ENCODE measurements at places on chromosomes 11 and 22. TPM values are rescaled to one million over a fixed set of nuclear protein-coding genes. Genes with fewer than 3 reads are reported as not detected.

The EIF3M gene
- total RNA-seq: 599 TPM

The UBE4A gene
- 39.3 TPM for total RNA-seq

The C1QTNF4 gene
- total RNA-seq: 3.1 TPM

DNA sequence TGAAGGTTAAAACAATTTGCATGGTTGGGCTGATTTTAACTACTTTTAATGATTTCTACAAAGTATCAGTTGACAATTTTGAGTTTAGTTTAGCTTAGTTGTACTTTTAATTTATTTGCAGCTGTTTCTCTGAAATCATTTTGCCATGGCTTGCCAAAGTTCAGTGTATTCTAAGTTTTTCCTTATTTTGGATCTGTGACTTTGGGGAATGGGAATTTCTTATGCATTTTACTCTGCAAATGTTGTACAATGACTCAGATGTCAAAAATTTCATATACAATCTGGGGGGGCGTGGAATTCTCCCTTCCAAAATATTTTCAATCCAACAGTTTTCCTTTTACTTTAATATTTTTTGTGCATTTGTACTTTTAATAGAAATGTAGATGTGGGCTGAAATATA, 8.9 kb upstream of the DCHS1 start:
- no peak for DNase-seq

DNA sequence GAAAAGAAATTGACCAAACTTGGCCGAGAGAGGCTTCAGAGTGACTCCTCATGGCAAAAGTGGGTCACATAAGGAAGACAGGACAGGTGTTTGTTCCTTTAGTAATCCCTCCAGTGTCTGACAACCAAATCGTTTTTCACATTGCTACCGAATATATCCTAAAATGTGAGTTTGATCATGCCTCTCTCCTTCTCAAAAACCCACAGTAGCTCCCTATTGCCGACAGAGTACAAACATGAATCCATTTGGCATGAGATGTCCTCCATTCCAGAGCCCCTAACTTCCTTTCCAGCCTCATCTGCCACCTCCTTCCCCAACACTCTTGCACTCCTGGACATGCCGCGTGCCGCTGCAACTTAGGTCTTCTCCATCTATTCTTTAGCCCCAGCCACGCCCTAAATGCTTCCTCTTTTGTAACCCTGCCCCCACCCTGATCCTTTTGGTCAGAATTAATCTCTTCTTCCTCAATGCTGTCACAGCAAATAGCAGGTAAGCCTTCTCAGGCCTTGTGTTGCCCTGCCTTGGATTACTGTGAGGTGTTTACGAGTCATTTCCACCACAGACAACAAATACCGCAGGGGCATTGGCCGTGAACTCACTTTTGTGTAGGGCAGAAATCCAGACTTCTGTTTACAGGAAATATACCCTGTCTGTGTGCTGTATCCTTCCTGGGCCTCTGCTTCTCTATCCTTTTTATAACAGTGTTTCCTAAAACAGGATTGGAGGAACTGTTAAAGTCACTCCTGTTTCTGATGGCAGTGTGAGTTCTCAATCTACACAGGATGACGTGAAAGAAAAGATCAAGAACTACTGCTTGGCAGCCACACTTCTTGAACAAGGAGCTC, 66.0 kb upstream of the FTH1 start:
- no peak for DNase-seq

DNA sequence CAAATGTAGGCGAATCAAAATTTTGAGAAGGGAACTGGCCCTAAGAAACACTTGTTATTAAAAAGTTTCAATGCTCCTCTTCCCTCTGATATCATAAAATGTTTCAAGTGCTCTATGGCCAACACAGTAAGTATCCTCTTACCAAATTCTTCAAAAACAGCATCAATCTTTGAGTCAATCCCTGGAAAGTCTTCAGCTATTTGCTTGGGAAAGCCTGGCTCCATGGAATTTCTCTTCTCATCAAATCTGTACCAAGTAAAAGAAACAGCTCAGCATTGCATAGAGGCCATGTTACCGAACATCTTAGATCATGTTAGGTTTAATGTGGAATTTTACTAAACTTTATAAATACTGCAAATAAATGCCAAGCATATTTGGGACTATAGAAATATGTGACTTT, 6.3 kb downstream of the MMP3 start:
- DNase-seq: no peak

DNA sequence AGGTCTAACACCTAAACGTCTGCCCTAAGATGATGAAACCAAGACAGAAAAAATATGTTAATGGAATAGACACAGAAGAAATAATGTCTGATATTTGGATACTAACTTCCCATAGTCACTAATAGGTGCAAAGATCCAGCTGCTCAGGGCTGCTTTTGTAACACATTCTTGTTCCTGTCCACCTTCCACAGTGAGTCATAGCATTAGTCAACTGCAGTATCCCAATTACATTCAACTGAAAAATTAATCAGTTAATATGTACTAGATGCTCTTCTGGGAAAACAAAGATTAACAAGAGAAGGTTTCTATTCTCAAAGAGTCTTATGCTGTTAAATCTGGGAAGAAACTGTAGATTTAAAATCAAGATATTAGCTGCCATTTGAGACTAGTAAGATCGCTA, 47.6 kb downstream of the HEPHL1 start:
- DNase-seq: peak; percentile 70

DNA sequence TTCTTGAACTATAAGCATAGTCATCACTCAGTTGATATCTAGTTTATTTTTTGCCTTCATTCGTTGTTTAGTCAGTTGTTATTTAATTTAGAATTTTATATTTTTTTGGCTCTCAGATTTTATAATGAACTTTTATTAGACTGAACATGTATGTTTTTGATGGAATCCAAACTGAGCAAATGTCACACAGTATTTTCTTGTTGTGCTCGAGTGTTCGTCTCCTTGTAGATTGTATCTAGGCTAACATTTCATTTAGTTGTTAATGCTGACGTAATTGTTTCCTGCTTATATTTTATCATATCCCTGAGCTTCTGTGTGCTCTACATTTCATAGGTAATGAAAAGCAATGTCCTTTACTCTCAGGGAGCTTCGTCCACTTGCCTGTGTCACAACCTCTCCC, 286.2 kb downstream of the TMEM135 start:
- DNase-seq: no peak

DNA sequence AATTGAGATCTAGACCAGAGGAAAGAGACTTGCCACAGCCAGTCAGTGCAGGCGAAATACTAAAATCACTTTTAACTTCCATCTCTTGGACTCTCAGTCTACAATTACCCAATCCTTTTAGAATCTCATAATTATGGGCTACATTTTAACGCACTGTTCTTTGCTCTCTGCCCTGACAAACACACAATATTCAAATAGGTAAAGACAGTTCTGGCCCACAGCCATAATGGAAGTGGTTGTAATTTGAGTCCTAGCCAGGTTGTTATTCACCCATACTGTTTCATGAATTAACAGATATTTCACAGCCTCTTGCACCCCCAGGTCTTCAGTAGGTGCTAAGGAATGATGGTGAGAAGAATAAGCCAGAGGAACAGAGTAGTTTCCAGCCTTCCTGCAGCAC, 830 bp downstream of the C11orf97 start:
- DNase-seq: no peak

Measured in epithelial cell of proximal tubule (primary cell).